ENCODE measurements at places on chromosomes 3 and 15.

- DNase-seq: no peak
Observed at GRCh38 chr3:94359996-94360395, 297.1 kb downstream of the NSUN3 start.

DNA sequence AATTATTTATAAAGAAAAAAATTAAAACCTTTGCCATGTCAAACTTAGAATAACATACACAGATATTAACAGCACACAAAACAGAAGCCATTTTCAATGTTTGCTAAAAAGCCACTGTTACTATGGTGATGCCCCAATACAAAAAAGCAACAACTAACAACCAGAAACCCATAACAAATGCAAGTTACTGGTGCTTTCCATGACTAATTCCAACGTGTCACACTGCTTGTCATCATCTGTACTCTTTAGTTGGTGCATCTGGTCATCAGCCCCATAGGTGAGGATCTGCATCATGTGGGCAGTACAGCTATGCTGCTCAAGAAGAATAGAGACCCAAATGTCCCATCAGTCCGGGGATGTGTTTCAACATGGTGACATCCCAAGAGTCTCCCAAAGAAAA, 52.8 kb downstream of the ATP8B4 start:
- DNase-seq: no peak

DNA sequence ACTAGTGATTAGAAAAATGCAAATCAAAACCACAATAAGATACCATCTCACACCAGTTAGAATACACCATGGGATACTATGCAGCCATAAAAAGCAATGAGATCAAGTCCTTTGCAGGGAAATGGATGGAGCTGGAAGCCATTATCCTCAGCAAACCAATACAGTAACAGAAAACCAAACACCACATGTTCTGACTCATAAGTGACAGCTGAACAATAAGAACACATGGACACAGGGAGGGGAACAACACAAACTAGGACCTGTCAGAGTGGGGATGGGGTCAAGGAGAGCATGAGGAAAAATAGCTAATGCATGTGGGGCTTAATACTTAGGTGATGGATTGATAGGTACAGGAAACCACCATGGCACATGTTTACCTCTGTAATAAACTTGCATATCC, 36.0 kb upstream of the CCNL1 start:
- DNase-seq: no peak

DNA sequence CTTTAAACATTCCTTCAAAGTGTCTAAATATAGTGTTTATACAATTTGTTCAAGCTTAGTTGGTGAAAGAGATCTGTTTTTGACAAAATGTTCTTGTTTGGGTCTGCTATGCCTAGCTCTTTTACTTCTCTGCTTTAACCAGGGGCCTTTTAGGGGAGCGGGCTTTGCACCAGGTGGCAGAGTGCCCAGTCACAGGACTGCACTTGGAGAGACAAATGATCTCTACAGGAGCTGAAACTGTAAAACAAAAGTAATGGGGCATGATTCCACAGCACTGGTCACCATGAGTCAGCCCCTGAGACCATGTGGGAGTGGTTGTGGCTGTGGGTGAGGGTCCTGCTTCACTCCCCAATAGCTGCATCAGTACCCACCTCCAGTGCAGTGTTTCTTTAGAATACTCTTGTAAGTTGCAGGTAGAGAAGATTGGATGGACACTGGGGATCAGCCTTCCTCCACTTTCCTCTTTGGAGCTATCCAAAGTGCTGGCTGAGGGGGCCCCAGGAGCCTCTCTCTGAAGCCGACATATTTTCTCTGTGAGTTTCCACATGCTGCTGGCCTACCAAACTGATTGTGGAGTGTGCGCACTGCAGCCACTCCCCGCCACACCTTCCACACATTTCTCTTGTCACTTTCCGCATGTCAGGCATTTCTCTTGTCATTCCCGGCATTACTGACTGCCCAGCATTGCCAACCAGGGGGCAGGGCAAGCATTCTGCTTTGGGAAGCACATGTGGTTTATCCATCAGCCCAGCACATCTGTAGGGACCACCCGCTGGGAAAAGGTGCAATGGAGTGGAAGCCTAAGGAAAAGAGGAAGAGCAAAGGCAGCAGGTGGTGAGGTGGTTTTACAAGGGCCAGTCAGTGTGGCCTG, 110.0 kb downstream of the EPHB1 start:
- no peak for DNase-seq

DNA sequence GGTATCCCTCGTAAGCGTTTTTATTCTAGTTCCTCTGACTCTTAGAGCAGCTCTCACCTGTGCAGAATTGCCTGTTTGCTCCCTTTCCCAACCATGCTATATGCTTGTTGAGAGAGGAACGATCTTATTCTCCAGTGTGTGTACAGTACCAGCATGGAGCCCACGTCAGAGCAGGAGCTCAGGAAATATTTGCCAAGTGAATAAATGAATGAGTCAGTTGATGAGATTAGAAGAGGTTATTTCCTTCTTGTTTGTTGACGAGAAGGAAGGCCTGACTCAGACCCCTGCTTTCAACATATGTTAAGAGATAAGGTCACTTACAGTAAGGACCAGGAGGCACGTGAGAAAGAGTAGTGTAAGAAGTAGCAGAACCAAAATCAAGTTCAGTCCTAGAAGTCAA, 106.3 kb upstream of the ABHD17C start:
- DNase-seq: no peak

GRCh38 chr3:25447925-25448324, 19.9 kb downstream of the RARB start:
- DNase-seq: no peak

GRCh38 chr3:196186651-196187573, 24.3 kb downstream of the ZDHHC19 start:
- DNase-seq: no peak

- DNase-seq: no peak
Observed at GRCh38 chr15:98682992-98683701, 34.8 kb downstream of the IGF1R start.

DNA sequence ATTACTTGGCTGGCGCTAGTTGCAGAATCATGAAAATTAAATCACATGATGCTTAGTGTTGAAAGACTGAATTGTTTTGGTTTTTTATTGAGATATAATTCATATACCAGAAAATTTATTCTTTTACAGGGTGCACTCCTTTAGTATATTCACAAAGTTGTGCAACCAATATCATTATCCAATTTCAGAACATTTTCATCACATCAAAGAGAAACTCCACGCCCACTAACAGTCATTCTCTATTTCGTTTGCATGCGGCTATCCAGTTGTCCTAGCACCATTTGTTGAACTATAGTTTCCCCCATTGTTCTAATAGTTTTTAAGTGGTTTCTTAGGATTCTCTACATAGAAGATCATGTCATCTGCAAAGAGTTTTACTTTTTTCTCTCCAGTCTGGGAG, 3.7 kb downstream of the EHD4 start:
- no peak for DNase-seq

GRCh38 chr3:43764056-43764455, 73.3 kb downstream of the ABHD5 start:
- DNase-seq: no peak

DNA sequence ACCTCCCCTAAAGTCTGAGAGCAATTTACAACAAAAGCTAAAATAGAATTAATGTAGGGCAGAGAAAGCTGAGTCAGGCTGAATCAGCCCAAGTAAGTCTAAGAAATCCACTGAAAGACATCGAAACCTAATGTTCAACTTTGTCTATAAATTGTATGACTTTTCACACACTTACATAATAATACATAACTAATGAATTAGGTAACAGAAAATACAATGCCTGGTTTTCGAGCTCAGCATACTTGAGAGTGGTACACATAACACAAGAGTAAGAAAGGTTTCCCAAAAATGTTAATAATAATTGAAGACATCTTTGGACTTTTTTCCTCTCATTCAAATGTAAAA, 55.3 kb upstream of the VGLL4 start:
- DNase-seq: no peak

- no peak for DNase-seq
Observed at GRCh38 chr15:51342227-51342999, 958 bp downstream of the GLDN start.

DNA sequence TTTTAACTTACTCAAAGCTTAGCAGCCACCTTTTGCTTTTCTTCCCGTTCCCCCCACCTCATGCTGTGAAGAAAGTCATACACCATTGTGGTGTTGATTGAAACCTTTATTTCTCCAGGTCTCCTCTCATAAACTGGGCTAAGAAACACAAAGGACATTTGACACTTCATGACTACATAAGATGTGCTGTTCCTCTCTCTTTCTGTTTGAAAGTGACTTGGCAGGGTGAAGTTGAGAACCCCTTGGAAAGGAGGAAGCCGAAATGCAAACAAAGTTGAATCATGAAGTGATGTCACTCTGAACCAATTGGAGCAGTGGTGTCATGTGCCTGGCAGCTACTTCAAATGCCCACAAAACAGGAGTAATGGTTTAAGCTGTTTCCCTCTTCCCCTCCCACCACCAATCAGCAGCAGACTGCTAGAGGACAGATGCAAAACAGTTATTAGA, 174.7 kb downstream of the IGF1R start:
- no peak for DNase-seq

DNA sequence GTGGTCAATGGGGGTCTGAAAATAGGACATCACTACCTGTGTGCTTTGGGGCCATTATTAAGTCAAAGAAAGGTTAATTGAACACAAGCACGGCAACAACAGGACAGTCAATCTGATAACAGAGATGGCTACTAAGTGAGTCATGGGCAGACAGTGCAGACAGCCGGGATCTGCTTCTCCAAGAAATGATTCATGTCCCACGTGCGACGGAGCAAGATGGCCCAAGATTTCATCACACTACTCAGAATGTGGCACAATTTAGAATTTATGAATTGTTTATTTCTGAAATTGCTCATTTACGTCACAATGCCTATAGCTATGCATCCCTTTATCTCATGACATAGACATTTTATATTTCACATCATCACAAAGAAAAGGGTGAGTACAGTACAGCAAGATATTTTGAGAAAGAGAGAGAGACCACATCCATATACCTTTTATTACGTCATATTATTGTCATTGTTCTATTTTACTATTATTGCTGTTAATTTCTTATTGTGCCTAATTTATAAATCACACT, 770.6 kb upstream of the NR2F2 start:
- DNase-seq: no peak

- no peak for DNase-seq
Observed at GRCh38 chr3:188528396-188528795, 374.4 kb downstream of the LPP start.

DNA sequence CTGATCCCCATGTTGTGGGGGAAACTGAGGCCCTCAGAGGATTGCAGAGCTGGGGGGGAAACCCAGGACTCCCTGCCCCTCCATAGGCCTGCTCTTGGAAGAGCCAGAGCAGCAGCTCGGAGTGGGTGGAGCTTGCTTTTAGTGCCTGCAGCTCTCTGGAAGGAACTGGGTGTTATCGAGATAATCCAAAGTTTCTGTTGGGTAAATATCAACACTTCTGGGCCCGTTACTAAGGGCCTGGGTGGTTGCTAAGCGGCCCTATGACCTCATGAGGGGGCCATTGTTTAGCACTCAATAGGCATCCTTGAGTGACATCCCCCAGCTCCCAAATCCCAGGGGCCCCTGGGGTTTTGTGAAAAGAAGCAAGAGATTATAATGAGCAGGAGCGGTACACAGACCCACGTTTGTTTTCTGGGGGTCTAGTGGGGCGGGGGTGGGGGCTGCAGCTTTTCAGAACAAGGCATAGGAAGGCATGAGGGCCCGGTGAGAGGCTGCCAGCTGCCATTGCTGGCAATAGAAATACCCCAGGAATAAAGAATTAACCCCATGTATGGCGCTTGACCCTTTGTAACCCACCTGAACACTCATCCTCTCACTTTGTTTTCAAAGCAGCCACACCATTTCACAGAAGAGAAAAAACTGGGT, 48.3 kb upstream of the ATP2B2 start:
- DNase-seq: no peak

GRCh38 chr15:78149805-78150751, 916 bp downstream of the IDH3A start:
- DNase-seq: no peak

- no peak for DNase-seq
Observed at GRCh38 chr3:21484828-21485144, 266.2 kb downstream of the ZNF385D start.

GRCh38 chr3:18713577-18713951, 288.4 kb upstream of the SATB1 start:
- DNase-seq: no peak

All from activated B cell treated with CpG ODN at 0.5 μM for 24 hours (primary cell).